Activated CD8-positive, alpha-beta T cell treated with anti-CD3 and anti-CD28 coated beads, Interleukin-2, amount 10 ng/mL, durations not matched to agents 7 days and 5 days (primary cell): ENCODE measurements at places on chromosomes 13 and 19.
A peak's percentile ranks its signal among the peaks of the same experiment; 100 is the strongest.

- peak overlapping the region; percentile 98 for H3K27ac ChIP-seq
- no peaks in the 10 kb centered on the region for H3K27me3 ChIP-seq
- peaks cover 55% of the 10 kb centered on the region for H3K4me1 ChIP-seq
- peak overlapping the region; percentile 94 for H3K4me3 ChIP-seq
- DNase-seq: peak; percentile 63
These were observed 816 bp upstream of the PRKD2 start for GRCh38 chr19:46717716-46718143.

- peaks cover 5% of the 10 kb centered on the region for H3K27me3 ChIP-seq
- no peak overlapping the region for H3K27ac ChIP-seq
- no peaks in the 10 kb centered on the region for H3K4me1 ChIP-seq
These were observed 56.3 kb upstream of the DIAPH3 start for GRCh38 chr13:60220072-60220471.

- no peak for DNase-seq
- H3K4me1 ChIP-seq: no peaks in the 10 kb centered on the region
- H3K4me3 ChIP-seq: no peak overlapping the region
- no peak overlapping the region for H3K27ac ChIP-seq
These were observed 1198.2 kb upstream of the PCDH9 start for GRCh38 chr13:68428292-68428691.

DNA sequence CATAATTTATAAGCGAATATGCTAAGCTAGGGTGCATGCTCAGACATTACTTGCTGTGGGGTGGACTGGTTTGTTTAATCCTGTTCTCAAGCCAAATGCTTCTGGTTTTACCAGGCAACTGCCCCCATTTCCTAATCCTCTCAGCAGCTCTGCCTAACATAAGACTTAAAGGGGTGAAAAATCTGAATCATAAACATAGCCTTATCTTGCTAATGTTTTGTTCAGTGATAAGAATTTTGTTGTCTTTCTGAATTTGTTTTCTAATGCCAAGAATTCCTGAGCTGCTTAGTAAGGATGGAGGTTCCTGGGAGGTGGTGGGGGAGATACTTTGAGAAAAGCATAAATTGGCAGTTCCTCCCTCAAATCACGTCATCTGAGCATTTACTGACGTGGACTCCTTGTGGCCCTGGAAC, 42.7 kb downstream of the ING1 start:
- H3K4me1 ChIP-seq: no peaks in the 10 kb centered on the region
- no peaks in the 10 kb centered on the region for H3K36me3 ChIP-seq
- H3K4me3 ChIP-seq: no peak overlapping the region
- peaks cover 3% of the 10 kb centered on the region for H3K27me3 ChIP-seq
- no peak overlapping the region for H3K27ac ChIP-seq

GRCh38 chr13:91017031-91017668, 330.3 kb upstream of the MIR17HG start:
- no peaks in the 10 kb centered on the region for H3K36me3 ChIP-seq
- H3K4me3 ChIP-seq: no peak overlapping the region
- no peaks in the 10 kb centered on the region for H3K4me1 ChIP-seq
- H3K27ac ChIP-seq: no peak overlapping the region

- H3K27ac ChIP-seq: peak overlapping the region; percentile 79
- H3K36me3 ChIP-seq: peaks cover 17% of the 10 kb centered on the region
- peaks cover 24% of the 10 kb centered on the region for H3K27me3 ChIP-seq
- H3K4me3 ChIP-seq: no peak overlapping the region
These were observed 5.2 kb upstream of the MLNR start for GRCh38 chr13:49214917-49215376.

- H3K27me3 ChIP-seq: peaks cover 4% of the 10 kb centered on the region
- no peak overlapping the region for H3K27ac ChIP-seq
- H3K4me1 ChIP-seq: peaks cover 10% of the 10 kb centered on the region
These were observed 65.9 kb upstream of the ADGRL1 start for GRCh38 chr19:14271840-14272239.

GRCh38 chr13:100336795-100337516, 248.1 kb downstream of the PCCA start:
- H3K27ac ChIP-seq: no peak overlapping the region
- H3K36me3 ChIP-seq: peaks cover 19% of the 10 kb centered on the region

GRCh38 chr19:11041966-11042627, 47.2 kb upstream of the LDLR start:
- H3K27ac ChIP-seq: peak overlapping the region; percentile 30
- peaks cover 40% of the 10 kb centered on the region for H3K36me3 ChIP-seq
- no peak for DNase-seq
- H3K4me3 ChIP-seq: no peak overlapping the region

- H3K27ac ChIP-seq: no peak overlapping the region
- no peaks in the 10 kb centered on the region for H3K27me3 ChIP-seq
- H3K36me3 ChIP-seq: peaks cover 7% of the 10 kb centered on the region
- H3K4me3 ChIP-seq: no peak overlapping the region
- DNase-seq: no peak
These were observed 2.8 kb downstream of the THAP8 start for GRCh38 chr19:36051236-36051635.

DNA sequence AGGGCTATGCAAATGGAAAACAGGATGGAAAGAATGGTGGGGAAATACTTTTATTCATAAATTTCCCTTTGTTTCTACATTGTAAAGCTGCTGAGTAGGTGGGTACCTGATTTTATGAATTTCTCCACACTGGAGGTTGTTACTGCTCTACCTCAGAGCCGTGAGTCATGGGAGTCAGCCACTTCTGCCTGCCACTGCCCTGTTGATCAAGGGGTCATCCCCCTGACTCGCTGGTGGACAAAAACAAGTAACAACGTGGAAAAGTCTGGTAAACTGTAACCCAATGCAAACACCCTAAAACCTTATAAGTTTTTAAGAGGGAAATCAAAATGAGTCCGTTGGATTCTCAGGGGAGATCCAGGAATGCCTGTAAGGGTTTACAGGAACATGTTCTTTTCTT, 329.5 kb downstream of the ATP8A2 start:
- H3K4me1 ChIP-seq: no peaks in the 10 kb centered on the region
- H3K36me3 ChIP-seq: no peaks in the 10 kb centered on the region
- H3K27ac ChIP-seq: no peak overlapping the region
- DNase-seq: no peak

DNA sequence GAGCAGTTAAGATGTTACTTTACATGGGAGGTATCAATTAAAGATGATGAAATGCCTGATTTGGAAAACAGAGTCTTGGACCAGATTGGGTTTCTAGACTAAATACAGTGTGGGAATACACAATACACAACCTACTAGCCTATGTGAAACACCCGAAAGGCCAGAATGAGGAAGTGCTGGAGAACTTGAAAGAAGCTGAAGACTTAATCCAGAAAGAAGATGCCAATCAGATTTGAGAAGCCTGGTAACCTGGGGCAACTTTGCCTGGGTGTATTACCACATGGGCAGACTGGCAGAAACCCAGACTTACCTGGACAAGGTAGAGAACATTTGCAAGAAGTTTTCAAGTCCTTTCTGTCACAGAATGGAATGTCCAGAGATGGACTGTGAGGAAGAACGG, 43.2 kb downstream of the N4BP2L1 start:
- H3K27me3 ChIP-seq: no peaks in the 10 kb centered on the region
- peaks cover 21% of the 10 kb centered on the region for H3K36me3 ChIP-seq
- H3K4me3 ChIP-seq: no peak overlapping the region
- no peak overlapping the region for H3K27ac ChIP-seq
- H3K4me1 ChIP-seq: peaks cover 13% of the 10 kb centered on the region

DNA sequence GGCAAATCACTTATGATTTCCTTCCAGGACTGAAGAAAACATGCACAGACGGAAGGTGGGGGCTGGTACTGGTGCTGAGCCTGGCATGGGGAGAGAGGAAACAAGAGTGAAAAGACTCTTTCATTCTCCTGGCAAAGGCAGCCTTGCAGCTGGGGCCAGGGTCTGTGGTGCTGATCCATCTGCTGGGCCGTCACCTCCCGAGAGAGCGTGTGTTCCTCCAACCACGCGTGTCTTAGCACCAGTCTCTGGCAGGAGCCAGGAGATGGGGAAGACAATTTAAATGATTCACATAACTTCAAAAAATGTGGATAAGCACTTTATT, 23.9 kb upstream of the SPART start:
- peaks cover 2% of the 10 kb centered on the region for H3K27me3 ChIP-seq
- no peak for DNase-seq
- H3K4me3 ChIP-seq: no peak overlapping the region
- no peaks in the 10 kb centered on the region for H3K4me1 ChIP-seq

- no peak for DNase-seq
- H3K27ac ChIP-seq: peak overlapping the region; percentile 88
- H3K4me3 ChIP-seq: peak overlapping the region; percentile 95
- H3K27me3 ChIP-seq: no peaks in the 10 kb centered on the region
- H3K36me3 ChIP-seq: peaks cover 32% of the 10 kb centered on the region
These were observed 718 bp downstream of the ACTN4 start for GRCh38 chr19:38647966-38648768.

- H3K27ac ChIP-seq: no peak overlapping the region
- DNase-seq: no peak
- no peaks in the 10 kb centered on the region for H3K36me3 ChIP-seq
- H3K27me3 ChIP-seq: peaks cover 2% of the 10 kb centered on the region
These were observed 253.6 kb downstream of the ATP8A2 start for GRCh38 chr13:25625414-25625813.

GRCh38 chr19:18610556-18611326, 1.9 kb upstream of the TMEM59L start:
- H3K4me1 ChIP-seq: peaks cover 18% of the 10 kb centered on the region
- no peak overlapping the region for H3K4me3 ChIP-seq
- peaks cover 72% of the 10 kb centered on the region for H3K27me3 ChIP-seq
- no peak for DNase-seq
- no peaks in the 10 kb centered on the region for H3K36me3 ChIP-seq

GRCh38 chr13:21463424-21463823, 4.3 kb upstream of the ZDHHC20 start:
- no peak overlapping the region for H3K4me3 ChIP-seq
- H3K27ac ChIP-seq: no peak overlapping the region
- DNase-seq: no peak
- peaks cover under 1% of the 10 kb centered on the region for H3K36me3 ChIP-seq

GRCh38 chr19:6772866-6773322, 386 bp downstream of the VAV1 start:
- peak overlapping the region; percentile 90 for H3K27ac ChIP-seq
- DNase-seq: no peak
- H3K4me3 ChIP-seq: peak overlapping the region; percentile 97
- H3K4me1 ChIP-seq: peaks cover 70% of the 10 kb centered on the region
- H3K27me3 ChIP-seq: no peaks in the 10 kb centered on the region

GRCh38 chr19:29967623-29968022, 25.6 kb downstream of the URI1 start:
- no peak overlapping the region for H3K4me3 ChIP-seq
- H3K4me1 ChIP-seq: peaks cover 45% of the 10 kb centered on the region
- peaks cover 9% of the 10 kb centered on the region for H3K36me3 ChIP-seq
- no peaks in the 10 kb centered on the region for H3K27me3 ChIP-seq
- no peak for DNase-seq
- no peak overlapping the region for H3K27ac ChIP-seq

DNA sequence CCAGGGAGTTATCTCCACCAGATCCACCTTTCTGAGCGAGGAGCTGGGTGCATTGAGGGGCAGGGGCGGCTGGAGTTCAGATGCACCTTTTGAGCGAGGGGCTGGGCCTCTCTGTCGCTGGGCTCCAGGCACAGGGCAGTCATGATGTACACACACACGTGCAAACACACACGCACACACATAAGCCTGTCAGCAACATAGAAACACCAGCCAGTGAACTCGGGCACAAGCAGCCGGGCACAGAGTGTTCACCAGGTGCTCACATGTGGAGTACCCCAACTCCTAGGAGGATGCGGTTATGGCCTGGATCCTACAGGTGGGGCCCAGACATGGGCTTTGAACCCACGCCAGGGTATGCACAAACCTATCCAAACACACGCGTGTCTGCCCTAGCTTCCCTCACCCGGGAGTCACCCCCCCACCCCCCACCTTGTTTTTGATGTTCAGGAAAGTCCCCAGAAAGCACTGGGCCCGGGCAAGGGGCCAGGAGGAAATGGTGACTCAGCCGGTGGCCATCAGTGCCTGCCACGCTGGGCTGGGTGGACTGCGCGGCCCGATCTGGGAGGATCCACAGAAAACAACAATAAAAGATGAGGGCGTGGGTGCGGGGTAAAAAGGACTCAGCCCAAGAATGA, 13.3 kb downstream of the ARRDC2 start:
- H3K4me3 ChIP-seq: peak overlapping the region; percentile 56
- H3K4me1 ChIP-seq: peaks cover 67% of the 10 kb centered on the region
- peaks cover 4% of the 10 kb centered on the region for H3K36me3 ChIP-seq
- peak overlapping the region; percentile 84 for H3K27ac ChIP-seq
- peak; percentile 47 for DNase-seq

DNA sequence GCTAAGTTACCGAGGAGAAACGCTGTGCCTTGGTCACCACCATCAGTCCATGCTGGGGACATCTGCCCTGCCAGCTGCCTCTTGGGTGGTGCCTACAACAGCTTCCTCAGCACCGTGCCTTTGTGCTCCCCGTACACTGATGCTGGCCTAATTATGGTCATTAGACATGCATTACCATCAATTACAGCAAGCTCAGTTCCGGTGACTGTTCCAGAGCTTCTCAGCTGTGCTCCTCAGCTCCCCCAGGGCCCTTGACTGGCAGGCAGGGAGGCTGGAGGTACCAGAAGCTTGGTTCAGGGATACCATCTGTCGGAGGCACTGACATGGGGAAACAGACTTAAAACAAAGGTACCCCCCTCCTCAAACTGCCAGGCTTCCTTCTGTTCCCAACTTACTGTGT, 40.2 kb downstream of the CILP2 start:
- peaks cover 35% of the 10 kb centered on the region for H3K4me1 ChIP-seq
- H3K36me3 ChIP-seq: peaks cover 21% of the 10 kb centered on the region
- H3K4me3 ChIP-seq: no peak overlapping the region
- H3K27me3 ChIP-seq: no peaks in the 10 kb centered on the region
- DNase-seq: no peak
- no peak overlapping the region for H3K27ac ChIP-seq
